ENCODE measurements at places on chromosomes 5 and 9.

GRCh38 chr9:98066235-98066634 lies 9.7 kb downstream of the NANS start:
- no peak for DNase-seq

DNA sequence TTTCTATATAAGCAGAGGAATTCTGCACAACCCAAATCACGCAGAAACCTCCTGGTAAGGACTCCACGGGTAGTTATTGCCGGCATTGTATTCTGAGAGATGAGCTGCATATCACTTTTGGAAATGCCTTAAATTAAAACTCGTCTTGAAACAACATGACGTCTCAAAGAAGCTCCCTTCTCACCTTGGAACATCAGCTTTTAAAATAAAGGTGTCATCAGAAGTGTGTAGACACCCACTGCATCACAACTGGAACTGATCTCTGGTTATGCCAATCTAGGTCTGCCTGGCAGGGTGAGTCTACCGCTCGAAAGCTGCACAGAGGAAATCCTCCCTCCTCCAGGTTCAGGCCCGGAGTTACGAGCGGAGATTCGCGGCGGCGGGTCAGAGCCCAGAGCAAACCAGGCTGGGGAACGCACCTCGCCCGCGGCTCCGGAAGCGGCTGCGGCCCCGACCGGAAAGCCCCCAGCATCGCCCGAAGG lies 974 bp upstream of the SLC12A2 start:
- DNase-seq: no peak

DNA sequence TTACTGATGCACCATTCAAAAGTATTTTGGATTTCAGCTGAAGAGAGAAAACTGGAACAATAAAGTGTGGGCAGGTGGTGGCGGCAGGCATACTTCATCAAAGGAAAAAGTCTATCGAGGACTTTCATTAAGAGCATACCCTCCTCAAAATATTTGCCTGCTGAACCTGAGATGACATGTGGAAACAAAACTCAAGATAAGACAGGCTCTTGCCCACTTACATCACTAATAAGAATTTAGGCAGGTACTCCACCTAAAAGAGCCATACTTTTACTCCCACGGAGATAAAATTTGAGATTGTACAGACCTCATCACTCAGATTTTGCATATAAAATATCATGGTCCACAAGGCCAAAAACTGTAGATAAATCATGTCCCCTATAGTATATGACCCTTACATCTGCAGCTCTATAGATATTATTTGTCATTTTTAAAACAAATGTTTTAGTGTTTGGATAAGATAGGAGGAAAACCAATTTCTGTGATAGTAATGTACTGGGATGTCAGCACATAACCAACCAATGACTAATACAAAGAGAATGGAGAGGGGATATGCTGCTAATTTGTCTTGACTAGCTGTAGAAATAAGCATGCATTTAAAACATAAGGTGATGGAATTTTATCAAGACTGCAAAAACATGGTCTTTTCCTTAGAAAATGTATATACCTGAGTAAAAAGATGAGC lies 730.6 kb upstream of the ZNF608 start:
- no peak for DNase-seq

DNA sequence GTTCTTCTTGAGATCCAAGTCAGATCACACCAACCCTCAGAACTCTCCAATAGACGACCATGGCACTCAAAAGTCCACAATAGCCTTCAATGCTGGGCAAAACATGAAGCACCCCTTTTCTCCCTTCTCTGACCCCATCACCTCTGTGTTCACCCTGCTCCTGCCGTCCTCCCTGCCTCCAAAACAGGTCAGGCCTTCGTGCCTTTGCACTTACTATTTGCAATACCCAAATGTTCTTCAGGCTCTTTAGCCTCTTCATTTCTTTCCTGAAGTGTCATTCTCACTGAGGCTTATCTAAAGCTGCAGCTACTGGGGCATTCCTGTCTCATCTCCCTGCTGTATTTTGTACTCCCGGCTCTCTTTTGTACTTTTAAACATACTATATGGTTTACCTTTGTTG lies 2.0 kb upstream of the ROPN1L start:
- DNase-seq: no peak

- no peak for DNase-seq
Observed at GRCh38 chr9:105259274-105259673, 14.8 kb downstream of the SLC44A1 start.

- DNase-seq: no peak
Observed at GRCh38 chr9:14912859-14913258, 2.6 kb upstream of the FREM1 start.

DNA sequence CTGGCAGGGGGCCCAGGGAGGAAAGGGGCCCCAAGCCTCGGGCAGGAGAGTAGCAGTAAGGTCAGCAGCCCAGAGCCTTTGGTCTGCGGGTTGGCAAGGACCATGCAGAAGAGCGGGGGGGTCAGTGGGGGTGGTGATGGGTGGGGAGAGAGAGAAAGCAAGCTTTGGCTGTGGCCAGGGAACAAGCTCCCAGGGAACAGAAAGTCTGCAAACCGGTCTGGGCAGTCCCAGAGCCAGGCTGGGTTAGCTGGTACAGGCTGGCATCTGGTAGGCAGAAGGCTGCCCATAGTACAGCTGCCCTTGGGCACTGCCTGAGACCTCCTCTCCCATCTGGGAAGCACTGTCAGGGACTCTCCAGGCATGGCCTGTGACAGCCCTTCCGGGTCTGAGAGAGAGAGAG lies 10.5 kb upstream of the EPB41L4B start:
- no peak for DNase-seq

DNA sequence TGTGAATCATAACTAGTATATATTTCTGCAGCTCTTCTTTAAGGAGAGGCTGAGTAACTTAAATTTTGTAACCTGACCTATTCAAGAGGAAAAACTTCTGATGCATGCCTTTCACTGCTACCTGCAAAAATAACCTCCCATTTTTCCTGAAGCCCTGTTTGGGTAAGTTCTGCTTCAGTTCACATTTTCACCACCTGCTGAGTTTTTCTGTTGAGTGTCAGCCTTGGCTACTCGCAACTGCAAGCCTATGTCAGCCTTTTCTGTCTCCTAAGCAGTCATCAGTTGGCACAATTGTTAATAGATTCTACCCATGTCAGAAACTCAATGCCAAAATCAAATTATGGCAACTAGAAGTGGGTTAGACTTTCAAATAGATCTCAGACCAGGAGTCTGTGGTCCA lies 8.2 kb upstream of the TNFAIP8 start:
- DNase-seq: no peak

DNA sequence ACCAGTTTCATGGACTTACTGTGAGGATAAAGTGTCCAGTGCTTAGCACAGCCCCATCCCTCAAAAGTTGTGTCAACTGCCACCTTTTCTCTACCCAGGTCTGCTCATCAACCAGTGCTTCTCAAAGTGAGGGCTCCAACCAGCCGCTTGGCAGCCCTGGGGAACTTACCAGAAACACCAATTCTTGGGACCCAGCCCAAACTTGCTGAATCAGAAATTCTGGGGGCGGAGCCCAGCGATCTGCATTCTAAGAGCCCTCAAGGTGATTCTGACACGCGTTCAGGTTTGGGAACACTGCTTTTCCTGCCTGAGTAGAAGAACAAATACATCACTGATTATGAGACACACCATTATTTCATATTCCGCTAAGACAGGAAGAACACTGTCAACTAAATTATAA lies 132.0 kb downstream of the NSG2 start:
- DNase-seq: no peak

DNA sequence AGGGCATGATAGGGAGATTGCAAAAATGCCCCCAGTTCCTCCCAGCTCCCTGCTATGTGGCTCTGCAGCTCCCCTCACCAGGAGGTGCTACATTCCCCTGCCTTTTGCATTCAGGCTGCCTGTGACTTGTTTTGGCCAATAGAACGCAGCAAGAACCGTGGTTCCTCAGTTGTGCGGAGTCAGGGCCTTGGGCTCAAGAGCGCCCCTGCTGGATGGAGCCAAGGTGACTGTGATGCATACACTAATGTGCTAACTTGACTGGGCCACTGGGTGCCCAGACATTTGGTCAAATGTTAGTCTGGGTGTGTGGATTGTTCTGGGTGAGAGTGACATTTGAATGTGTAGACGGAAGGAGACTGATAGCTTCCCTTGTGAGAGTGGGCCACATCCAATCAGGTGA lies 123.3 kb upstream of the MVB12B start:
- no peak for DNase-seq

GRCh38 chr5:108418197-108418596 lies 36.3 kb upstream of the FBXL17 start:
- DNase-seq: no peak

- DNase-seq: no peak
Observed at GRCh38 chr9:99726758-99727157, 94.9 kb upstream of the NR4A3 start.

- DNase-seq: no peak
Observed at GRCh38 chr9:134481762-134482161, 155.5 kb downstream of the RXRA start.

DNA sequence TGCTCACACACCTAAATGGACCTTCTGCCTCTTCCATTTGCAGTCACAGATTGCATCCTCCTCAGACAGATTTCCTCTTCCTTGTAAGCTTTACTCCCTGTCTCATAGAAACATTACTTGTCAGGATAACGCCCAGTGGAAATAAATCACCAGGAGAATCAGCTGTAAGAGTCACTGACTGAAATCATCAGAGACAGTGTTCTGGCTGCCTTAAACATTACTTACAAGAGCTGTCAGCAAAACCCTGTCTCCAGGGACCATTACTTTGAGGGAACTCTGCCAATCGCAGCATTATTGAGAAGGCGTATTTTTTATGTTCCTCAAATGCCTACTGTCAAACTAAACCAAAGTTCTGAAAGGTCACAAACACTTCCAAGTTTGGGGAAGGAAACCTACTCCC lies 5.9 kb downstream of the DPYSL3 start:
- DNase-seq: no peak

GRCh38 chr5:84148651-84149050 lies 236.0 kb downstream of the EDIL3 start:
- DNase-seq: no peak

GRCh38 chr9:8412327-8412726 lies 612.7 kb upstream of the DMAC1 start:
- DNase-seq: no peak

DNA sequence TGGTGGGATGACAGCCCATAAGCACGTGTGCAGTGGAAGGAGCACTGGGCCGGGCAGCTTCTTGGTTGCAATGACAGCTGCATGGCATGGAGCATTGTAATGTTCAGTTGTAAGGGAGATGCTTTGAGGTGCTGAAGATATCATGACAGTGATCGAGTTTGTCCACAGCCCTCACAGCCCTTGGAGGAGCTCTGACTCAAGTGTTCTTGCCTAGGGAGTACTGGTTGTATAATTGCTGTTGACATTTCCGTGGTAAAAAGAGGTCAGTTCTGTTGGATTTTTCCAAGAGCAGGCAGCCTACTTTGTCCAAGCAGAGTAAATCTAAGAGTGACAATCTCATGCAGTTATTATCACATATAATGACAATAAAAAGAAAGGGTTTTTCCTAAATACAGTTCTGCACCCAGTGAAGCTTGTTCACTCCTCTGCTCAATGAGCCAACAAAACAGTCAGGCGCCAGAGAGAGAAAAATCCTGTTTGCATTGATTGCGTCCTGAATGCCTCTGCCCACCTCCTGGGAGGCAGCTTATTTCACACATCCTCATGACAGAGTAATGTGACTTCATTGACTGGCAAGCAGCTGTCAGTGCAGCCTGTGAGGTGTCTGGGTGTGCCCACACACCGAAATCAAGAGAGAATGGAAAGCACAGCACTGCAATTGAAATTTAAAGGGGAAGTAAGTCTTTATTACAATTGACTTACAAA lies 248.0 kb downstream of the NTRK2 start:
- peak; percentile 71 for DNase-seq

- no peak for DNase-seq
Observed at GRCh38 chr5:137872466-137872865, 4.8 kb downstream of the MYOT start.

DNA sequence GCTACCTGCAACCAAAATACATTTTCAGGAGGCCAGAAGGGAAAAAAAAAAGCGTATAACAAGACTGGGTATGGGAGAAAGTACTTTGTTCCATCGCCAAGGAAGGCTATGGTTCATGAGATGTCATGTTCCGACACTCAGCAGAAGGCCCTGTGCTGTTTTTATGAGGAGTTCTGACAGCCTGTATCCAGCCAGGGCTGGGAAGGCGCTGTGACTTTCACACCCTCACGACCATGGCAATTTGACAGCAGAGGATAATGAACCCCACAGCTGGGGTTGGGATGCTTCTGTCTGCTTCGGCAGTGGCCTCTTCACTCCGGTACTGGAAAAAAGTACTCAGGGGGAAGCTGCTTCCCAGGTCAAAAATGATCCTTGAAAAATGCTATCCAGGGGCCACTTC lies 154.4 kb downstream of the PRELID2 start:
- no peak for DNase-seq

DNA sequence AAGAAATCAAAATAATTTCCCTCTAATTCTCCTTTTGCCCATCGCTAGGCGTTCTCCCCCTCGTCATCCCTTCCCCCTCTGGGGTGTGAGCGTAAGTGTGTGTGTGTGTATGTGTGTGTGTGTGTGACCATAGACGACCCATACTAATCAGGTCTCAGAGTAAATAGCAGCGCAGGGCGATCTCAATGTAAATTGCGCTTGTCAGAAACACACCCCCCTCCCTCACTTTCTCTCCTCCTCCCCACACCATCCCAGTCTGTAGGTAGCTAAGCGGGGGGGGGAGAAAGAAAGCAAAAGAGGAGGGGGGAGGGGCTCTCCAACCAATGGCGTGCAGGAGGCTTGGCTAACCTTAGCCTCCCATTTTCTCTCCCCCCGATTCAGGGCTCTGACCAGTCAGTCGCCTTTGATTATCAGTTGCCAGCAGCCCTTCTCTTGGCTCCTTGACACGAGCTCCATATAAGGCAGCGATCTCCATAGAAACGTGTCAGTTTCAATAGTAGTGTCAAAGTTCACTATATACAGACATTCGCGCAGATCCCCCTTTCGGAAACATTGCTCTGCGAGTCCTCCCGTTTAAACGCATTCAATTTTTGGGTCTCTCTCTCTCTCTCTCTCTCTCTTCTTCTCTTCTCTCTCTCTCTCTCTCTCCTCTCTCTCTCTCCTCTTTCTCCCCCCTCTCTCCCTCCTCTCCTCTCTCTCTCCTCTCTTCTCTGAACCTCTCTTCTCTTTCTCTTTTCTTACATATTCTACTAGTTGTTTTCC lies at the start of gene NR2F1:
Gene NR2F1 (plus strand): TSS at position 546 of the 762 bp plus-strand sequence. CDS start 1,802 bp downstream, outside the sequence.
- peak; percentile 92 for DNase-seq

GRCh38 chr5:80825786-80826460 lies 134.2 kb upstream of the RASGRF2 start:
- DNase-seq: no peak

DNA sequence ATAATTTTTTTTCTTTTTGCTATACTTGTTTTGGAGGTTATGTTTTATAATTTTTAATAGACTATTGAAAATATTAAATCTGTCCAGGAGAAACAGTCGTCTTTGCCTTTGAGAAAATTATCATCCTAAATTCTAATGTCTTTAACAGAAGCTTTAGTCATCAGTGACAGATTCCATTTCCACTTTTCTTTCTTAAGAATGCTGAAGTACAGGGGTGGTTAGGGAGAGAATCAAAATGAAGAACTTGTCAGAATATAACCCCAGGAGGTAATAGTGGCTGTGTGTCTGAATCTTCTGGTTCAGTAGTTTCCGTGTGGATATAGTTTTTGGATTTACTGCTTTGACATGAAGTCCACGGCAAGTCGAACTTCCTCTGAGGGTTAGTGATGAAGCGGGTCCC lies 111.8 kb downstream of the DAPK1 start:
- no peak for DNase-seq

All from NCI-H1930 (cell line).